ENCODE measurements at places on chromosomes 7 and 10. TPM values are rescaled to one million over a fixed set of nuclear protein-coding genes. Genes with fewer than 3 reads are reported as not detected.

GRCh38 chr7:52211930-52212329 lies 823.5 kb upstream of the POM121L12 start:
- no peaks in the 10 kb centered on the region for H3K4me1 ChIP-seq
- H3K4me3 ChIP-seq, result no peak overlapping the region
- no peaks in the 10 kb centered on the region for H3K27me3 ChIP-seq
- DNase-seq, result no peak

MGAM2 gene
- total RNA-seq, result 0.49 TPM

DNA sequence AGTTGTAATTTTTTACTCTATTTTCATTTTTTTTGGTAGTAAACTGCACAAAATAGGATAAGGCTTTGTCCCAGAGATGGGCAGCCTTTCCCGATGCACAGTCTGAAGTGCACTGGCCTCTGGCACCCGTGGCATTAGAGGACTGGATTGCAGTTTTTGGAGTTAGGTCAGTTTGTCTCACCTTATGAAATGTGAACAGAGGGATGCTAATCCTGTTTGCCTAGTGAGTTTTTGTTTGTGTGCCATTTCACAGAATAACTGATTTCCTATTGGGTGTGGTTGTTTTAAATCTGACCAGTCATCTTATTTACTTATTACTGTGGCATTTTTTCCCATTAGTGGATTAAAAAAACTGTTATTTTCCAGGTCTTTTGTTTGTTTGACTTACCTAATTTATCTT lies 109.5 kb upstream of the GATA3 start:
- H3K4me1 ChIP-seq, result no peaks in the 10 kb centered on the region
- no peak overlapping the region for H3K27ac ChIP-seq
- H3K36me3 ChIP-seq, result no peaks in the 10 kb centered on the region
- H3K27me3 ChIP-seq, result no peaks in the 10 kb centered on the region

DNA sequence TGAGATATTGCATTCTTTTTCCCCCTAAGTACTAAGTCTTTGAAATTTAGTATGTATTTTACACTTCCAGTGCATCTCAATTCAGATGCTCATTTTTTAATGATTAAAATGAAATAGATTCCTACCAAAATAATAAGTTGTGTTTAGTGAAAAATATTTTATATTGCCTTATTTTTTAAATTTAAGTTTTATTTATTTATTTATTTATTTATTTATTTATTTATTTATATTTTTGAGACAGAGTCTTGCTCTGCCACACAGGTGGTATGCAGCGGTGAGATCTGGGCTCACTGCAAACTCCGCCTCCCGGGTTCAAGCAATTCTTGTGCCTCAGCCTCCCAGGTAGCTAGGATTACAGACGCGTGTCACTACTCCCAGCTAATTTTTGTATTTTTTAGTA lies 95.5 kb downstream of the RPS24 start:
- DNase-seq, result no peak
- no peaks in the 10 kb centered on the region for H3K27me3 ChIP-seq
- no peaks in the 10 kb centered on the region for H3K4me1 ChIP-seq
- H3K36me3 ChIP-seq, result no peaks in the 10 kb centered on the region
- no peak overlapping the region for H3K4me3 ChIP-seq

GRCh38 chr10:92180399-92180798 lies 110.5 kb downstream of the CPEB3 start:
- H3K36me3 ChIP-seq, result no peaks in the 10 kb centered on the region
- H3K4me3 ChIP-seq, result no peak overlapping the region
- no peaks in the 10 kb centered on the region for H3K27me3 ChIP-seq
- H3K27ac ChIP-seq, result no peak overlapping the region
- H3K4me1 ChIP-seq, result peaks cover 13% of the 10 kb centered on the region
- no peak for DNase-seq

DNA sequence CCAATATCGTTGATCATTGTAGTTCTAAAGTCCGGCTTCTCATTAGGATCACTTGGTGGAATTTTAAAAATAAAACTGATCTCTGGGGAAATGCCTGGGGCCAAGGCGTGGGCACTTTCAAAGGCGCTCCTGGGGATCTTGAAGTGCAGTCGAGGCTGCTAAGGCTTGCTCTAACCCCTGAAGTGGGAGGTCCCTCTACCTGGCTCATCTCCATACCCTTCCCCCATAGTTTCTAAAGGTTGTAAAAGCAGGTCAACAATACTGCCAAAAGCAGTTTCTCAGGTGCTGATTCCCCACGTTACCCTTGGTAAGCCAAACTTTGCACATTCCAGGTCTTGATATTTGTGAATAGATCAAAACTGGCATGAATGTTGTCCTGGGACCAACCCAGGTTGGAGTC lies 79.0 kb upstream of the SP8 start:
- no peaks in the 10 kb centered on the region for H3K27me3 ChIP-seq
- DNase-seq, result no peak
- no peaks in the 10 kb centered on the region for H3K4me1 ChIP-seq

DNA sequence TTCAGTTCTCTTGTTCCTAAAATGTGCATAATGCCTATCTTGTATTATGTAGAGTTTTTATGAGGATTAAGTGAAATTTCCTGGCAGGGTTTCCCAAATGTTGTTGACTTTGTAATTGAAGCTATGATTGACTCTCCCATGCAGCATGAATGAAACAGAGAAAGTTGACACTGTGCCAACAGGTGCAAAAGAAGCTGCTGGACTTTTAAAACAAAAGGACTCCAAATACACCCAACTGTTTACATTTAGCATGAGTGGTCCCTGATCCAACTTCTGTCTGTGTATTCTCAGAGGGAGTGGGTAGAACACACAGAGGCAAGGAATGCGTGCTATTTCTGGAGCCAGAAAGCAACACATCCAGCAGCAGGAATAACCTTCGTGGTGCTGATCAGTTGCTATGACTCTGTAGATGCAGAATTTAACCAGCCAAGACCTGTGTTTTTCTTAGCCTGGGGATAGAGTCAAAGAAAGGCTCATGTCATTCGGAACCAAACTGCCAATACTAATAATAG lies 14.4 kb upstream of the RBM20 start:
- peak overlapping the region; percentile 7 for H3K27ac ChIP-seq
- H3K4me3 ChIP-seq, result no peak overlapping the region
- H3K27me3 ChIP-seq, result no peaks in the 10 kb centered on the region
- DNase-seq, result no peak

GRCh38 chr7:37826825-37827224 lies 21.6 kb upstream of the NME8 start:
- H3K4me1 ChIP-seq, result peaks cover 5% of the 10 kb centered on the region
- H3K27me3 ChIP-seq, result no peaks in the 10 kb centered on the region
- H3K27ac ChIP-seq, result no peak overlapping the region

GPR15LG gene
- total RNA-seq, result not detected

DNA sequence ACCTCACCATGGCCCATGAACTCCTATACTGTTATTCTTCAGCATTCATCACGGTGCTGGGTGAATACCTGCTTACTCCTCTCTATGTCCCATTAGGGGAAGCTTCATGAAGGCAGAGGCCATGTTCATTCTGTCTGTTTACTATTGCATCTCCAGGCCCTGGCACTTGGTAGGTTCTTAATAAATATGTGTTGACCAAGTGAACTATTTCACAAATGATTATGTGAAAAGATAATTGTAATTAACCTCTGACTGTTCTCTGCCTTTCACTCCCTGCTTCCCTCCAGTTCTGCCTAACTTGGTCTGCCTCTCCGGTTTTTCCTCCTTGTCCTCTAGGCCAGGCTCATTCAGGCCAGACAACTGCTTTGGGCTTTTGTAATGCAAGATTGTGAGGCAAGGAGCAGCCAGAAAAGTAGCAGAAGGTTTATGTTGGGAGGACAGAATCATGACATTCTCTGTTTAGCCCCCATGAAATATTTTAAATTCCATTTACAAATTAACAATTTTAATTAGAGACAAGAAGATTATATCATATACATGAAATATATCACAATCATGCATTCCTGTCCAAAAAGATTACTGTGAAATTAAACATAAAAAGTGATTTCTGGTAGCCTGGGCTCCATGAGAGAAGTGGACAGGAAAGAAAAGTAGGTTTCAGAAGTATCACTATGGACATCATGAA lies 42.1 kb upstream of the PLXNA4 start:
- no peaks in the 10 kb centered on the region for H3K36me3 ChIP-seq
- no peaks in the 10 kb centered on the region for H3K4me1 ChIP-seq
- no peak for DNase-seq
- no peaks in the 10 kb centered on the region for H3K27me3 ChIP-seq

DNA sequence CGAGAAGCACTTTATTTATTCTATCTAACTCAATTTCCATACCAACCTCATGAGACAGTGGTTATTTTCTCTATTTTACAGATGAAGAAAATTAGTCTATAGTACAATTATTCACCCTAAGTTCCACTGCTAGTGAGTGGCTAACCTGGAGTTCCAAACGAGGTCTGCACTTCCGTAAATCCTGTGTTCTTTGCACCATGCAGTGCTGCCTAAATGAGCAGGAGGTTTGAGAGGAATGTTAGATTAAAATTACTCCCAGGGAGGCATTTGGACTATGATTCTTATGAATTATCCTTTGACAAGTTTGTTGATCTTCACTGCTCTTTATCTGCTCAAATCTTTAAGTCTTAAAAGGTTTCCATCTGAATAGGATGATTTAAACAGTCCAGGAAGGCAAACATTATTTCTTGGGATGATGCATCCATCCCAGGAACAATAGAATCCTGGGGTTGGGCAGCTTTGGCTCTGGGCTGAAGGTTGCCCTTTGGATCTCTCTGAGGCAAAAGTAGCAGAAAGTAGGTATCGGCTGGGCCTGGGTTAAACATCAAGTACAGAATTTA lies 400.8 kb downstream of the REEP3 start:
- no peaks in the 10 kb centered on the region for H3K4me1 ChIP-seq
- H3K36me3 ChIP-seq, result no peaks in the 10 kb centered on the region
- H3K27me3 ChIP-seq, result no peaks in the 10 kb centered on the region
- H3K4me3 ChIP-seq, result no peak overlapping the region
- no peak for DNase-seq
- H3K27ac ChIP-seq, result no peak overlapping the region

DNA sequence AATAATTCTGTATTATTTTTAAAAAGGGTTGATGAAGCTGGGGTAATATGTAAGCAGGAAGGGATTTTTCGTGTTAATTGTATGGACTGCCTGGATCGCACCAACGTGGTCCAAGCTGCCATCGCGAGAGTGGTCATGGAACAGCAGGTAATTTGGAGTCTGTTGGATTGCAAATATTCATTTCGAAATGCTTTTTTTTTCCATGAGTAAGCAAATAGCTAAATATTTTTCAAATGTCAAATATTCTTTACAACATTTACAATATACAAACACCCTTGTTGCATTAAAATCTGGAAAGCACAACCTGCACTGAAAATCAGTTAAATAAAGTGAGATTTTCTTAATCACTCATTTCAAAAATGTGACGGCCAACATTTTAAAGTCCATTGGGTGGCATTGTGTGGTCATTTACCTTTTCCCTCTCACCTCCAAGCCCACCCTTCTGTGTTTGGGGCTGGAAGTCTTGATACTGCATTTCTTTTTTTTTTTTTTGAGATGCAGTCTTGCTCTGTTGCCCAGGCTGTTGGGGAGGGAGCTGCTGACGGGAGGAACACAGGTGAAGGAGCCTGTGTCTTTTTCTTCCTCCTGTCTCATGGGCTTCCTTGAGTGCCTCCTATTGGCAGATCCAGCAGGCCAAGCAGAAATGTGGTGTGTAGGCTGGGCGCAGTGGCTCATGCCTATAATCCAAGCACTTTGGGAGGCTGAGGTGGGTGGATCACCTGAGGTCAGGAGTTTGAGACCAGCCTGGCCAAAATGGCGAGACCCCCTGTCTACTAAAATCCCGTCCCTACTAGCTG lies 66.1 kb downstream of the MCMBP start:
- no peaks in the 10 kb centered on the region for H3K27me3 ChIP-seq
- H3K36me3 ChIP-seq, result peaks cover 7% of the 10 kb centered on the region
- no peaks in the 10 kb centered on the region for H3K4me1 ChIP-seq

- no peak for DNase-seq
- H3K4me3 ChIP-seq, result peak overlapping the region; percentile 72
- H3K4me1 ChIP-seq, result peaks cover 47% of the 10 kb centered on the region
- H3K27me3 ChIP-seq, result no peaks in the 10 kb centered on the region
Measured at GRCh38 chr7:28686418-28686800, 271.7 kb downstream of the TRIL start.

DNA sequence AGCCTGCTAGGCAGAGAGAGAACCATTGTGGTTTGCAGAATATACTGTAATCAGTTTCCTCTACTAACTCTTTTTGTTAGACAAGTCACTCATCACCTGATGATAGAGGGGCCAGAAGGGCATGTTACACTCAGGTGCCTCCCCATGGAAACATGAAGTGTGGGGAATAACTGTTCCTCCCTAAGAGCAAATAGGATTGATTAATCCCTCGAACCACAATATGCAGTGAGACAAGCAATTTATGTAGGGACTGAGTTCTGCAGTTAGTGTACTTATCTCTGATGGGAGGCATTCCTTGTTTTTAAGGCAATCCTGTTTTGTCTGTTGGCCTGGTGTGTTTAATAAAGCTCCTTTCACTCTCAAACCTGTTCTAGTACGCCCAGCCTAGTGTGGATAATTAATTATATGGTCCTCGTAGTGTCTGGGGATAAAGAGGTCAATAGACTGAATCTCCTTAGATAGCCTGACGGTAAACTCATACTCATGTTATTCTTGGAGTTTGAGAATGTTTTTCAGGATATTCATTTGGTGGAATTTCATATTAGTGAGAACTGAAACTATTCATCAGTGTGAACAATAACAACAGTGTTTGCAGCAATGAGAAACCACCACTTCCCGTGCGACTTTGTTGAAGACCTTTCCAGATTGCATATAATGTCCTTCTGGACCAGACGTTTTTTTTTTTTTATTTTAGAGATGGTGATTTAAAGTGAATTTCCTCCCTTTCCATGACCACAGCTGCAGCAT lies 344.8 kb upstream of the FZD8 start:
- H3K4me3 ChIP-seq, result peak overlapping the region; percentile 2
- H3K36me3 ChIP-seq, result no peaks in the 10 kb centered on the region
- H3K4me1 ChIP-seq, result peaks cover 7% of the 10 kb centered on the region

DNA sequence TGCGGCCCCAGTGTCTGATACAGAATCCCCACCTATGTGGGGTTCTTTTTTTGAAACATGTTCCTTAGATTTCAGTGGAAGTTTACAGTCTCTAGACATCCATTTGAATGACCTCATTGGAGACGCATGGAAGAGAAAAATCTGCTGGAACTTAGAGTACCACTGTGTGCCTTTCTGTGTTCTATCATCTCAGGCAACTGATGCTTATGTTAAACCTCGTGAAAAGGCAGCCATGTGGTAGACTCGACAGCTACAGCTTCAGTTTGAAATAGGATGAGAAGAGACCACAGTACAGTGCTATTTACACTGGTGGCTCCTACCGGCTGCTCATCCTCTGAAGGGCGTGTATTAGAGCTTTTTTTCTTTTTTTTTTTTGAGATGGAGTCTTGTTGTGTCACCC lies 74.4 kb downstream of the FAM171A1 start:
- H3K4me3 ChIP-seq, result no peak overlapping the region
- H3K36me3 ChIP-seq, result no peaks in the 10 kb centered on the region
- H3K27me3 ChIP-seq, result no peaks in the 10 kb centered on the region
- H3K4me1 ChIP-seq, result peaks cover 6% of the 10 kb centered on the region
- DNase-seq, result no peak

RARRES2 gene
- total RNA-seq, result 76.4 TPM

GRCh38 chr7:27237735-27238334 lies 4.8 kb upstream of the EVX1 start:
- no peak overlapping the region for H3K4me3 ChIP-seq
- peaks cover 11% of the 10 kb centered on the region for H3K4me1 ChIP-seq
- H3K27me3 ChIP-seq, result peaks cover 28% of the 10 kb centered on the region
- no peak for DNase-seq

GPR146 gene
- 9.0 TPM for total RNA-seq

BTRC gene
- total RNA-seq, result 12.9 TPM
